Fibroblast of the conjunctiva (primary cell): ENCODE measurements at places on chromosomes 11 and 22.

- no peak for DNase-seq
Measured at GRCh38 chr11:86865436-86865835, 65.1 kb downstream of the PRSS23 start.

DNA sequence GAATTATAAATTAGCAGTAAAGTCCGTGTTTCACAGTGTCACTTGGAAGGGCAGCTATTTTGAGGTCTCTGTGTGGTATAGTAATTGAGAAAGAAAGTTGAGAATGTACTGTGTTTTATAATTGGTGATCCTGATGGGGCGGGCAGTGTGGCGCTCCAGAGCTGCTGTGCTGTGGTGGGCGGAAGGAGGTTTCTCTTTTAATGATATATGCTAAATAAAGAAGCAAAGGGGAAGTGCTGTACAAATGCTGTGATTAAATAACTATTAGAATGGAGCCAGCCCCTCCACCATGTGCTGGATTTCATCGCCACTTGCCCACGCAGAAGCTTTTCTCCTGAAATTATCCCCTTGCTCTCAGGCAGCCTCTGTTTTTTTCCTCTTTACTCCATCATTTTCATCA, 24.6 kb downstream of the ATXN10 start:
- DNase-seq = no peak

GRCh38 chr22:36856121-36856791, 4.5 kb upstream of the NCF4 start:
- peak; percentile 76 for DNase-seq

DNA sequence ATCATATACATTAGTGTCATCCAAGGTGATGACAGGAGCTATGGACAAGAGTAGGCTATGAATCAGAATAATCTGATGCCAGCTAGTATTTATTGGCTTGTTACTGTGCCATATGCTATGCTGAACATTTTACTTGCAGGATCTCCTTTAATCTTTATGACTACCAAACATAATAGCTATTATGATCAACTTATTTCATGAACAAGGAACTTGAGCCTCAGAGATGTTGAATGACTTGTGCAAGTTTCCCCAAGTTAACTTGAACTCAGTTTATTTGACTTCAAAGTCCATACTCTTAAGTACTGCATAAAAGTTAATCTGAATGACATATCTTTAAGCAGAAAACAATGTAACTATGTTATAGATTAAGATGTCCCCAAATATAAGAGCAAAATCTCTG, 178.8 kb upstream of the ARHGAP20 start:
- DNase-seq = no peak

DNA sequence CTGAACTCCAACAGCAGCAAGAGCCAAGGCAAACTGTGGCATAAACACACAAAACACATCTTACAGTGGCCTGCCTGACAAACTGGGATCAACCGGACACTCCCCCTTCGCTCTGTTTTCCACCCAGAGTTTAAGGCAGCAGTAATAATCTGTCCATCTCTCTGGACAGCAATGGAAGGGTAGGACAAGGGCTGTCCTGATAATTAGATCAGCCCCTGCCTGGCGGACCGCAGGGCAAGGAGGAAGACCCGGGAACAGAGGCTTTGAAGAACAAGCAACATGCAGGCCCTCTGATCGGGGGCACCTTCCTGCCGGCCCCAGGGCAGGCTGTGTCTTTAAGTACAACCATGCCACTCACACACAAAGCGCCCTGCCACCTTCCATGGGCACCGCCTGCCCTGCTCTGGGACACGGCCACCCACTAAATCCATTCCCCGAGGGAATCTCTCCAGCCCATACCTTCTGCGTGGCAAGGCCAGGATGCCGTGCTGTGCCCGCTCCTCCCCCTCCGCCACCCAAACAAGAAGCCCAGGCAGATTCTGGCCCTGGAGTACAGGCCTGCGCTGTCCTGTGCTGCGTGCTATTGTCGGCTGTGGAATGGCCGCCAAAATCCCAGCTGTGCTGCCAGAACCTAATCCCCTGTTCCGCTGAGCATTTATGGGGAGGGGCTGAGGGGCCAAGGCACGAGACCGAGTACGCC, 38.8 kb downstream of the NUMA1 start:
- DNase-seq = peak; percentile 57

GRCh38 chr22:35921044-35921443, 107.6 kb downstream of the RBFOX2 start:
- DNase-seq = no peak

- no peak for DNase-seq
Measured at GRCh38 chr22:27740202-27740748, 61.3 kb downstream of the MN1 start.

DNA sequence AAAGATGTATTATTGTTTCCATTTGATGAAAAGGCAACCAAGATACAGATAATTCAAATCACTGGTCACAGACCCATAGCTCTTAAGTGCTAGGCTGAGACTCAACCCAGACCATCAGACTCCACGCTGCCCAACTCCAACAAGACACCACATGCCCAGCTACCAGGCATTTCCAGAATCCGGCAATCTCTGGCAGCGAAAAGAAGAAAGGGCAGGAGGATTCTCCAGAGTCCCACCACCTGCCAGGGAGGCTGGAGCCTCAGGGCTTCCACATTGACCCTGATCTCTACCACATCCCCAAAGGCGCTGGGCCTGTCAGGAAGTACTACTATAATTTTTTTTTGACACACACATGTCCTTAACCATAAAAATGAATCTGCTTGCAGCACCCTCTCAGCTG, 61.4 kb upstream of the ARFGAP3 start:
- DNase-seq = no peak

DNA sequence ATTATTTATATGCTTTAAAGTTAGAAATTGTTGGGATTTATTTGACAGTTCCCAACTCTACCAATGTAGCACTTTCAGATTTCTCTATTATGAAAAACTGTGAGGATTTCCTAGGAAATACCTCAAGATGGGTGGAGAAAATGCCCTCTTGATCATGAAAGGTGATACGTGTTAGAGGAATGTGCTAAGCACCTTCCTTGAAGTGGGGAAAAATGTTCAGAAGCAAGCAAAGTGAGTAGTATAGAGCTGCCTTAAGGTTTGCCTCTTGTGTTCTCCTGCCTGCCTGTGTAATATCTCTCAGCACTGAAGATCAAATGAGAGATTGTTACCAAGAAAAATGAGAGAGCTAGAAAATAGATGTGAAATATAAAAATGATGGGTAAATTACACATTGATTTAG, 58.2 kb downstream of the YAP1 start:
- no peak for DNase-seq

DNA sequence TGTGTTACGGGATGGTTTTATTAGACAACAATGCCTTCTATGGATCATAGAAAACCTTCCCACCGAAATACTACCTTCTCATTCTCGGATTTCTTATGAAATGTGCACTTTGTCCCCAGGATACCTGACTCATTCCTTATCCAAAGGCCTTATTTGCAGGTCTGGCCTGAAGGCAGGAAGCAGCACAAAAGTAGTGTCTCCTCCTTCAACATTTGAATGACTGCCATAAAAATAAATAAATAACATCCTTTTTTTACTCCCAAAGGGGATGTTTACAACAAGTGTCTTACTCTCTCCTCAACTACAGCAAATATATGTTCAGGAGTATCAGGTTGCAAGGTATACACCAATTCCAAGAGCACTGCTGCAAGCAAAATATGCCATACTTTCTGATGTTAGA, 41.6 kb upstream of the PAK1 start:
- DNase-seq = no peak
